ENCODE measurements at places on chromosomes 12 and 14.
A peak's percentile ranks its signal among the peaks of the same experiment; 100 is the strongest.

- DNase-seq = no peak
These were observed 5.2 kb upstream of the VDR start for GRCh38 chr12:47909839-47910465.

DNA sequence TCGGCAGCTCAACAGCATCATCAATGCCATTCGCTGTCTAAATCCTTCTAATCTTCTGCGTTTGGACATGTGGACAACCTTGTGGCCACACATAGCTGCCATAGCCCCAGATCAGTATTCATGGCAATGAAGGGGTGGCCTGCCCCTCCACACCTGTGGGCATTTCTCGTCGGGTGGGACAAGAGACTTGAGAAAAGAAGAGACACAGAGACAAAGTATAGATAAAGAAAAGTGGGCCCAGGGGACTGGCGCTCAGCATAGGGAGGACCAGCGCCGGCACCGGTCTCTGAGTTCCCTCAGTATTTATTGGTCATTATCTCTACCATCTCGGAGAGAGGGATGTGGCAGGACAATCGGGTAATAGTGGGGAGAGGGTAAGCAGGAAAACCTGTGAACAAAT, 42.3 kb downstream of the MAGOHB start:
- no peak for DNase-seq

DNA sequence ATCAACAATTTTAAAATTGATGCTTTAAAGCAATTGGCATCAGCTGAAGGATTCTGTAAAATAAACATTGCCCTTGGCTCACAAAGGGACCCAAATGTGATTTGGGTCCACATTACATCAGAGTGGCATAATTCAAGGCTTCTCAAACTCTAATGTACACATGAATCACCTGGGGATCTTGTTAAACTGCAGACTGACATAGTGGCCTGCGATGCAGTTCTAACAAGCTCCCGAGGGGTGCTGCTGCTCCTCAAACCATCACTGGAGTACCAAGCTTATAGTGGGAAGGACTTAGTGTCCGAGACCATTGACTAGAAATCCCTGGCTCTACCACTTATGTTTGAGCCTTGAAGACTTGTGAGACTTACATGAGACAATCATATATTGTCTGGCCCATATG, 31.8 kb upstream of the DNM1L start:
- DNase-seq = no peak

GRCh38 chr14:42140001-42140400, 533.3 kb downstream of the LRFN5 start:
- DNase-seq = no peak

- DNase-seq = no peak
These were observed 72.3 kb downstream of the NTS start for GRCh38 chr12:85946375-85946774.

GRCh38 chr14:63895510-63895909, 42.7 kb downstream of the SYNE2 start:
- DNase-seq = no peak

DNA sequence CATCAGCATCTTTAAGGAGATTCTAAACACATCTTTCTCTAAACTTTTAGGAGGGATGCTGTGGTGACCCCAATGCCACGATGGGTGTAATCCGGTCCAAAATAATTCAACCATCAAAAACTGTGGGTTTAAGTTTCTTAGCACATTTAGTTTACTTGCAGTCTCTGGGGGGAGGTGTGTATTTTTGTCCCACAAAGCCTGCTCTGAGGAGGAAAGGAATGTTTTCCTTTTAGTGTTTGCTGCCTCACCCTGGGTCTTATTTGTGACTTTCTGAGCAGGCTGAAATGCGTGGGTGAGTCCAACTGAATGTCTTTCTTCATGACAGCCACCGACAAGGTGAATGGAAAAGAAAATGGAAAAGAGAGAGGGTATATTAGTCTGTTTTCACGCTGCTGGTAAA, 1324.7 kb downstream of the AACS start:
- no peak for DNase-seq

- no peak for DNase-seq
These were observed 195.0 kb upstream of the FOXG1 start for GRCh38 chr14:28571636-28572035.

DNA sequence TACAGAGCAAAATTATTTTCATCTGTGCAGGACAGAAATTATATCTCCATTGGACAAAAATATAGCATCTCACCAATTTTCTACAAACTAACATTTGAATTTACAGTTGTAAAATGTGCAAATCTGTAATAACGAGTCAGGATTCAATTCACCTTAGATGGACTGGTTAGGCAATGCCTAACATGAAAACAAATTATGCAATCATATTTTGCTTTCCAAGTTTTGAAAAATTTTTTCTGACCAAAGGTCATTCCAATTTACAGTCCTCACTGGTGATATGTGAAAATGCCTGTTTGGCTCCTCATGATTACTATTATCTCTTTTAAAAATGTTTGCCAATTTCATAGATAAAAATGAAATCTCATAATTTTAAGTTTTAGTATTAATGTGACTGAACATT, 6.5 kb upstream of the CPM start:
- no peak for DNase-seq

DNA sequence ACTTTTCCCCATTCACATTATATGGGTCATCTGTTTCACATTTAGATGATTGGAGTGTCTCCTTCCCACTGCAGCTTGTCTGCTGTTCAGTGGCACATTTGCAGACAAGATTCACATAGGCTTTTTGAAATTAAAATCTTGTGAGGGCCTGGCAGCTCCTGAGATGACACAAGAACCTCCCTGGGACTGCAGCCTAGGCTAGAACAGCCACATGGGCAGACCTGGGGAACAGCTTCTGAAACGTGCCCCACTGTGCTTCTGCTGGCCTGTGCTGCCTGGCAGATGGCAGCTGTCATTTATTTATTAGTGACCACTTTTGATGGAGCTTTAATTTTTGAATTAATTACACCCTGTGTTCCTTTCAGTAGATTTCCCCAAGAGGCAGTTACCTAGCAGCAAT, 137.4 kb downstream of the GRIP1 start:
- no peak for DNase-seq

GRCh38 chr12:3747976-3748619, 4.8 kb downstream of the CRACR2A start:
- DNase-seq = no peak

GRCh38 chr12:59887178-59887577, 291.3 kb downstream of the SLC16A7 start:
- no peak for DNase-seq

- DNase-seq = no peak
These were observed 129.0 kb upstream of the BCL2L14 start for GRCh38 chr12:11941606-11942337.

DNA sequence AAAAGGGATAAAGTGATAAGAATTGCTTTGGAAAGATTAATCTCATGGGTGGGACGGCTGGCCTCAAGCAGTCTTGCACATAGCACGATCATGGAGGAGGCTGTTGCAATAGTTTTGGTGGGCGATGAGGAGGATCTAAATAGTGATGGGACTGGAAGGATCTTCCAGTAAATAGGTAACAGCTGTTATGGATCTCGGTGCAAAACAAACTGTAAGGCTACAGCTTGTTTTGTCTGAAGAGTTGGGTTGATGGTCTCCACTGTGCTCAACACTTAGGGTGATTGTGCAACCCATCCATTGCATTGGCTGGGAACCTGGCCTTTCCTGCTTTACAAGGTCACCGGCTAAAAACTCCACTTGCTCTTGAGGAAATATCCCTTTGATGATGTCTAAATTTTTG, 21.0 kb downstream of the IGF1 start:
- DNase-seq = no peak

GRCh38 chr12:44367136-44367535, 509.0 kb downstream of the NELL2 start:
- DNase-seq = no peak

DNA sequence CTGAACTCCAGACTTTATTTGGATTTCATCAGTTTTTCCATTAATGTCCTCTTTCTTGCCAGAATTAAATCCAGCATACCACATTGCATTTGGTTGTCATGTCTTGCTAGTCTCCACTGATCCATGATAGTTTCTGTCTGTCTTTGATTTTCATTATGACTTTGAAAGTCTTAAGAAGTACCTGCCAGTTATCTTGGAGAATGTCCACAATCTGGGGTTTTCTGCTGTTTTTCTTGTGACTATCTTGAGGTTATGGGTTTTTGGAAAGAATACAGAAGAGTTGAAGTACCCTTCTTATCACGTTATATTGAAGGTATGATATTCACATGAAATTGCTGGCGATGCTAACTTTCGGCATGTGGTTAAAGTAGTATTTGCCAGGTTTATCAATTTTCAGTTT, 282.3 kb upstream of the PRICKLE1 start:
- DNase-seq = no peak

DNA sequence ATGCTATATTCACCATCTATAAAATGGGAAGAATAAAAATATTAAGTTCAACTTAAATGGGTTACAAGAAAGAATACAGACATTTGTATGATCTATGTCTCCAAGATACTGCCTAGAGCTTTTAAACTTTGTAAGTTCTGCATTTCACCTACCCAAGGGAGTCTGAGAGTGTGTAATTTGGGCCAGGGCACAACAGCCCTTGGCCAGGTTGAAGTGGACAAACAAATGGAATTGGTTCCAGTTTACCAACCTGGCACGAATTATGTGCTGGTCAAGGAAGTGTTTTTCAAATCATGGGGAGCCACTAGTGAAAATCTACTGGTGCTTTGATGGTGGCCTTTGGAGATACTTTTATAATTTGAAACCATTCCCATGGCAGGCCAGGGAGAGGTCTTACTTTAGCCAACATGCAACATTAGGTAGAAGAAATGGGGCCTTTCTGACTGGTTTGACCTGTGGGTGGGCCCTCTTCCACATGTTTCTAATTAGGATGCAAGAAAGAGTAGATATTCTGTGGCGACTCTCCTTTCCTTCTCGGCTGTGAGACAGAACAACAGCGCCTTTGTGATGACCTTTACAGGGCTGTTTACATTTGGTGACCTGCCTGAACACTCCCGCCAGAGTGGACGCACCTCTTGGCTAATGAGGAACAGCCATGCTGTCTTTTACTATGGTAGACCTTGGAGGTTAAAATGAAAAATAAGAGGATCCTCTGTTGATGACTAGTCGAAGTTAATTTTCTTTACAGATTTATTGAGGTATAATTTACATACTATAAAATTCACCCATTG, 476.6 kb downstream of the ZFP36L1 start:
- DNase-seq = no peak

DNA sequence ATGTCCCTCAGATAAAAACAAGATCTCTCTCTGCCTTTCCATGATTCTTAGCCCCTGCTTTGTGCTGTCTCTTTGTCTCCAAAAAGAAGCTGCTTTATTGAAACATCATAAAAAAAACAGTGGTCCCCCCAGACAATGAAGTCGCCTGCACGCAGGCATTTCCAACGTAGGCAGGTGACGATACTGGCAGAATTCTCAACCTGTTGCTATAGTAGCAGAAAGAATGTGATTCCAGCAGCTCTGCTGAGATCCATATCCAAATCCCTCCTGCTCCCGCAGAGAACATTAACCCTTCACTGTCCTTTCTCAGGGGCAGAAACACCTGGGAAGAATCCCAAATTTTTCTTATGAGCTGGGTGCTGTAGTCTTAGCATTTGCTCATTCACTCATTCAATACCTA, 84.8 kb downstream of the STON2 start:
- DNase-seq = no peak

DNA sequence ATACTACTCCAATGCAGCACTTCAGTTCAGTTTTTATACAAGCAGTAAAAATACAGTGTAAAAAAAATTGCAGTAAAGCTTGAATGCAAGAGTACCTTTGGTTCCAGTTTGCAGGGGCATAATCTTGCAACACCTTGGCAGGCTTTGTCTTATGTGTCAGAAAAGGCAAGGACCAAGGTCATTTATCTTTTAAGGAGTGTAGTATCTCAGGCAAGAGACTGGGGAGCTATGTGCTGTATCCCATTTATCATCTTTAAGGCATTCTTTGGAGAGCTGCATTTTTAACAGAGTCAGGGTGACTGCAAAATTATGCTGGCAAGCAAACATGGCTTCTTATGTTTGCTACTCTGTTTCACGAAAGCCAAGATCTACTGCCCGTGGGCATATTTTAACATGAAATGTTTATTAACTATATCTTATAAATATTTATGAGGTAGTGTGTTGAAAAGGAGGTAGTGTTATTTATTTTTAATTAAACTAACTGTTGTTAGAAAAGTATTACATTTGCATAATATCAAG, 14.8 kb upstream of the DLGAP5 start:
- DNase-seq = no peak

DNA sequence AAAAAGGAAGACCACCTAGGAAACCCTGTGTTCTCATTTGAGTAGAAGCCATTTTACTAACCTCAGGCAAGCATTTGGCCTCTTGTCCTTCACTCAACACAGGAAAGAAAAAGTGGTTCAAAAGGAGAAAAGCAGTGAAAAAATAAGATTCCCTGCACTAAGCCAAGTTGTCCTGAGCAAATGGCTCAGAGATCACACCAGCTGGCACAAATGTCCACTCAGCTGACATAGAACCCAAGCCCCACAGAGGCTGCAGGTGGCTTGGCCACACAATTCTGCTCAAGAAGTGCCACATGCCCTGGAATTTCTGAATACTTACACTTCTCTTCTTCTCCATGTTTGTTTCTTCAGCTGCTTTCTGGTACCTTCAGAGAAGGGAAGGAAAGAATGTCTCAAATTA, 52.0 kb downstream of the LIMA1 start:
- no peak for DNase-seq

GRCh38 chr12:57240066-57240921, 10.7 kb downstream of the STAC3 start:
- peak; percentile 36 for DNase-seq

- no peak for DNase-seq
These were observed 914 bp upstream of the PACS2 start for GRCh38 chr14:105313381-105314286.

DNA sequence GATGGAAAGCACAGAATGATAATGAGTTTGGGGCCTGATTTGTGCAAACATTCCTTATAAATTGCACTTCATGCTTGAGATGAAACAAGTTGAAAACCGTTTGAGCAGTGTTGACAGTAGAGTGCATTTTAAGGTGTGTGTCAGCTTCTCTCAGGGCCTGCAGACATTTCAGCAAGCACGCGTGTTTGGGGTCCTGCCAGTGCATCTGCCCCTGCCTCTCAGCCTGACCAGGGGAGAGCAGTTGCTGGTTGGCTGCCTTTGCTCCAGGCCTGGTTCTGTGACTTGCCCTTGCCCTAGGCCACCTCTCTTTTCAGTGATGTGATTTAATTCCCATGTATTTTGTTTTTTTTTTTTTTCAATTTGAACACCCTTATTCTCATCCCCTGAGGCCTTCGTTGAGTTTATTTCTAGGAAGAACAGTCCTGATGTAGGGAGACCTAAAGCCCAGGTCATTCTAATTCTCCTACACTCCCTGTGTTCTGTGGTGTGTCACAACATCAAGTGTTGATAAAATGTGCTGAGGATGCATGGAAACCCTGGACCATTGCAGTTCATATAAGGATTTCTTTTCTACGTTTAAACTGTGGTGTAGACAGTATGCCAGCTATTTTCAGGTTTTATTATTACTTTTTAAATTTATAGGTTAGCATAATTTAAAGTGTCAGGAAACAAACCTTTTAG, 40.1 kb upstream of the AMN start:
- DNase-seq = no peak

DNA sequence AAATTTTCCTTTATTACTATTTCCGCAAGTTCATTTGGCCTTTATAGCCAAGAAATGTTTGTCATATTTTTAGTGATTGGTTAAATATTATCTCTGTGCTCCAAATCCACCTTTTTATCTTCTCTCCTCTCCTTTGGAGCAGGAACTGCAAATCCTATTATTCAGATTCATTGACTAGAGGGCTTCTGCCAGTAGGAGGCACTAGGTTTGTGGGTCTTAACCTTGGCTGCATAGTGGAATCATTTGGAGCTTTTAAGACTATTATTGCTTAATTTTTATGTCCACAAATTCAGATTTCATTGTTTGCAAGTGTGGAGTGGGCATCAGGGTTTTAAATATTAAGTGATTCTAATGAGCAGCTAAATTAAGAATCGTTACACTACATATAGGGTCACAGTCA, 75.3 kb upstream of the SYT10 start:
- no peak for DNase-seq
